ENCODE measurements at places on chromosomes 3 and 15. TPM values are rescaled to one million over a fixed set of nuclear protein-coding genes. Genes with fewer than 3 reads are reported as not detected.

DNA sequence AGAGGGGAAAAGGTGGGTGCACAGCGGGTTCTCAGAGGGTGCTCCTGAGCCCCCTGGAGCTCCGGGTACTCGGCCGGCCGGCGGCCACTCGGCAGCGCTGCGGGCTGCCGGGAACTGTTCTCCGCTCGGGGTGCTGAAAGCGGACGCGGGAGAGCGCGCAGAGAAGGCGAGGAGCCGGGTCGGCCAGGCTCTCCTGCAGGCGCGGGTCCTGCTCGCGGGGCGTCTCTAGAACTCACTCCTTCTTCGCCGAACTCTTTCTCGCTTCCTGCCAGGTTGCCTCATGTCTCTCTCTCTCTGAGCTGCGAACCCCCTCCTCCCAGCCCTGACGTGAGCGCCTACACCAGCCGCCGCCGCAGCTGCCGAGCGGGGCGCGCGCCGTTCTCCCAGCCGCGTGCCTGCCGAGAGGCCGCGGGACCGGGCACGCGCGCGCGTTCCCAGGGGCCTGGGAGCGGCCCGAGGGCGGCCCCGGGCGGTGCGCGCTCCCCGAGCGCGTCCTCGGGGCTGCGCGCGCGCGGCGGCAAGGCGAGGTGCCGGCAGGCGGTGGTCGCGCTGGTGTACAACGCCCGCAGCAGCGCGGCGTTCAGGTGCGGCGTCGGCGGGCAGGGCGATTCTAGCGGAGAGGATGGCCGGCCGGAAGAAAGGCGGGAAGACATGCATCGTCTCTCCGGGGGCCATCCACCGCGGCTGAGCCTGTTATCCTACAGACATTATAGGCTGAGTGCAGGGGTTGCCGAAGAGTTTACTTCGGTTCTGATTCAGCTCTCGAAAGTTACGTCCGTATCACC, at the start of gene PEX5L:
Gene PEX5L (minus strand): TSS at position 267 of the 785 bp plus-strand sequence. CDS start 338 bp downstream, outside the sequence.
- no peak for DNase-seq

GRCh38 chr3:123344175-123344906, 104.5 kb downstream of the ADCY5 start:
- no peak for DNase-seq

DNA sequence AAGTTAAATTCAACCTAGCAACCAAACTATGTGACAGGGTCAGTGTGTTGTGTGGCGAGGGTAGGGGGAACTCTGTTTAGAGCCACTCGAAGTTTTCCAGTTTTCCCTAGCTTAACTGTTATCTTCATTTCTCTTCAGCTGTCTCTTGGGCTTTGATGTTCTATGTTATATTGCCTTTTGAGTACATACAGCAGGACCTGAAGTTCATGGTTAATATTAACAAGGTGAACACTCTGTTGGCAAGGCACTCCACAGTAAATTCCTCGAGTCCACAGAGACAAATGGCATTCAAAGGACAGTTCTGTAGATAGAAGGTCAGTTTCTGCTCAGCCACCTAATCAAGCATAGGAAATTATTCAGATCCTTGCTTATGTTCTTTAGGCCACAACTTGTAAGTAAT, 147.9 kb upstream of the DPH6 start:
- DNase-seq, result no peak

DNA sequence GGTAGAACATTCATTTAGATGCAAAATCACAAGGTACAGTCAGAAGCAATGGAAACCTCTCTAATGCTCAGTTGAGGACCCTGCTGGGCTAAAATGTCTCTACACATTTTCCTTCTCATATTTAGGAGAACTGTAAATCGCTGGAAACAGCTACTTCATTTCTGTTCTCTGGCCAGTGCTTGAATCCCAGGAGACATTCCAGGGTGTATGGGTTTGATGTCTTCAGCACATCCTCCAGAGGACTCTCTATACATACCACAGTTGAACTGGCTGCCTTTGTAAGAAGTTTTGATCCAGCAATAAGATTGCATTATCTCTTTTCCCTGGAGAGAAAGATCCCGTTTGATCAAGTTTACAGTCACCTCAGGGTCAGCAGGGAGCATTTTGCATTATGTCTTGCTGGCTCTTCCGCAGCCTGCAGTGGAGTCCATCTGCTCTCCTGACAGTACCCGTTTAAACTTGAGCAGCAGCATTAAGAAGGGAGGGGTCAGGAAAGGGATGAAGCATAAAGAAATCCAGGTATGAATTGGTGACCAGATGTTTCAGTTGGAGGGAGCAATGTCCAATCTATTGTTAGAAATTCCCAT, 676.0 kb downstream of the EPHA3 start:
- DNase-seq, result no peak

DNA sequence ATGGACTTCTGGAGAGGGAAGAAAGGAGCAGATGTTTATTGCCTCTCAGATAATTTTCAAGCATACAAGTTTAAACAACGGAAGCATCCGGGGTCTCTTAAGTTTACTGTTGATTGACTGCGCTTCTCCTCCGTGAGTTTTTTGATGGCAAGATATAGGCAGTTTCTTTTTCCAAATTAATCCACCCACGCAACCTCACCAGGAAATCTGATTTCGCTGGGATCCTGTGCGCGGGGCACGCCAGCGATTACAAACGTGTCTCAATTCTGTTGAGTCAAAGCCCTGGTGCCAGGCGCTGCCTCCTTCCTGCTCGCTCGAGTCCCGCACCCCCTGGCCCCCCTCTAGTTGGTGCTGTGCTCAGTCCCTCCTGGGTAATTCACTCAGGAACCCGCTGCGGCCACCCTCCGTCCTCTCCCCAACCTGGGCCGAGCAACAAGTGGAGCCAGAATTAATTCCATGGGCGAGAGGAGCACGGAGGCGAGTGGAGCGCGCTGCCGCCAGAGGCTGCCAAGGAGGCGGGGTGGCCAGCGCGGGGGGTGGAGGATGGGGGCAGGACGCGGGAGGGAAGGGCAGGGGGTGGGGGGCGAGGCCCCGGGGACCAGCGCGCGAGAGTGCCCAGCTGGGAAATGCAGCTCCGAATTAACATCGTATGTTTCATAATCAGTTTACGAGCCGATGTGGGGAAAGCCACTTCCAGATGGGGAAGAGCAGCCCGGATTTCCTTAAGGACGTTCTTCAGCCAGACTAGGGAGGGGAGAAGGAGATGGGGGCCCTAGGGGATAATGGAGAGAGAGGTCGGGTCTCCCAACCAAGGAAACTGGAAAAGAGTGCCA, 6.0 kb downstream of the WNT5A start:
- no peak for DNase-seq

GRCh38 chr3:104908761-104909160, 457.9 kb upstream of the ALCAM start:
- no peak for DNase-seq

GRCh38 chr3:157204431-157204830, 44.5 kb upstream of the CCNL1 start:
- DNase-seq, result no peak

DNA sequence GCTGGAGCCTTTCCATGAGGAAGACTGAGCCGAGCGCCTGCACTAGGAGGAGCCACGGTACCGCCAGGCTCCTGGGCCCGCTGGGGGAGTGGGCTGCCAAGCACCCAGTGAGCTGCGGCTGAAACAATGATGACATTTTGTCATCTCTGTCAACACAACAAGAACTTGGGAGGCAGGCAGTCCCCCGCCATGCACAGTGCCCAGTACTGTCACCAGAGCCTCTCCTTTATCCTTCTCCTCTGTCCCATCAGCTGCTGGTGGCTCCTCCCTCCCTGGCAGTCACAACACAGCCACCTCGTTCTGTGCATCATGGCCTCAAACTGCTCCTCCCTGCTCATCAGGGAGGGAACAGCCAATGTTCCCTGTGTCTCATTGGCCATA, 34.0 kb upstream of the PCSK6 start:
- DNase-seq, result no peak

- DNase-seq, result no peak
Observed at GRCh38 chr15:67850994-67851571, 11.2 kb upstream of the RNU6-1 start.

GRCh38 chr3:85068911-85069310, 110.1 kb downstream of the CADM2 start:
- no peak for DNase-seq

DNA sequence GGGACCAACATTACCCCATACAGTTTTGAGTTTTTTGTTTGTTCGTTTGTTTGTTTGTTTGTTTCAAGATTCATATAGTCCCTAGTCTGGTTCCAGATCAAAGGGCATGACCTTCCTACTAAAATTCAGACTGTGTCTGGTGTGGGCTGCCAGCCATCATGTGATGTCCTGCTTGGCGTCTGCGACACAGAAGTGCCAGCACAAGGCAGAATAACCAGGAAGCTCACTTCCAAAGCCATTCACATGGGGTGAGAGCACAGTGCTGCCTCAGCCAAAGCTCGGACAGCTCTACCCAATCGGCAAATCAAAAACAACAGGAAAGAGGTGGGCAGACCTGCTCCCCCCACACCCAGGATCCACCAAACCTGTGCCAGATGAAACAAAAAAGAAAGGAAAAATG, 142.6 kb upstream of the THBS1 start:
- no peak for DNase-seq

GRCh38 chr15:82393671-82394070, 35.9 kb upstream of the GOLGA6L9 start:
- no peak for DNase-seq

- DNase-seq, result no peak
Observed at GRCh38 chr3:129608936-129609590, 2.6 kb upstream of the PLXND1 start.

- DNase-seq, result no peak
Observed at GRCh38 chr3:53846134-53846850, at the start of the genes CHDH and IL17RB. Gene CHDH, minus strand, starts transcription at chr3:53846419. Its CDS starts 22,411 bp downstream, at chr3:53824008. Gene IL17RB, plus strand, starts transcription at chr3:53846568. Its CDS starts 21 bp downstream, at chr3:53846589.

DNA sequence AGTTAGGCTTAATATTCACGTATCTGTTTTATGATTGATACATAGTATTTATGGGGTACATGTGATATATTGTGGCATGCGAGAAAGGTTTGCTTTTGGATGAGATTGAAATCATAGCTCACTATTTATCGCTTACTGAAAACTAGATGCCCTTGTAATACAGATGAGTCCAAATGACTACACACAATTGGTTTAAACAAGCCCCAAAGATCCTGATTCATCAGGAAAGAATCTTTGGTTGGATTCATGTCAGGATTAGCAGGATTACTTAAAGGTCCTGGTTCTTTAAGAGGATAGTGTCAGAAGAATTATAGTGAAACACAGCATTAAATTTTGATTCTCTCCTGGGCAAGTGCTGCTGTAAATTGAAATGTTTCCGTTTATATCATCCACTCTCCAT, 18.6 kb upstream of the AADAC start:
- no peak for DNase-seq

- no peak for DNase-seq
Observed at GRCh38 chr15:94263341-94264273, 32.2 kb downstream of the MCTP2 start.

GRCh38 chr15:85725019-85725418, 69.7 kb downstream of the KLHL25 start:
- no peak for DNase-seq

GRCh38 chr3:166195808-166196207, 358.6 kb upstream of the BCHE start:
- DNase-seq, result no peak

GRCh38 chr3:58861551-58861950, 188.3 kb downstream of the CFAP20DC start:
- no peak for DNase-seq

DNA sequence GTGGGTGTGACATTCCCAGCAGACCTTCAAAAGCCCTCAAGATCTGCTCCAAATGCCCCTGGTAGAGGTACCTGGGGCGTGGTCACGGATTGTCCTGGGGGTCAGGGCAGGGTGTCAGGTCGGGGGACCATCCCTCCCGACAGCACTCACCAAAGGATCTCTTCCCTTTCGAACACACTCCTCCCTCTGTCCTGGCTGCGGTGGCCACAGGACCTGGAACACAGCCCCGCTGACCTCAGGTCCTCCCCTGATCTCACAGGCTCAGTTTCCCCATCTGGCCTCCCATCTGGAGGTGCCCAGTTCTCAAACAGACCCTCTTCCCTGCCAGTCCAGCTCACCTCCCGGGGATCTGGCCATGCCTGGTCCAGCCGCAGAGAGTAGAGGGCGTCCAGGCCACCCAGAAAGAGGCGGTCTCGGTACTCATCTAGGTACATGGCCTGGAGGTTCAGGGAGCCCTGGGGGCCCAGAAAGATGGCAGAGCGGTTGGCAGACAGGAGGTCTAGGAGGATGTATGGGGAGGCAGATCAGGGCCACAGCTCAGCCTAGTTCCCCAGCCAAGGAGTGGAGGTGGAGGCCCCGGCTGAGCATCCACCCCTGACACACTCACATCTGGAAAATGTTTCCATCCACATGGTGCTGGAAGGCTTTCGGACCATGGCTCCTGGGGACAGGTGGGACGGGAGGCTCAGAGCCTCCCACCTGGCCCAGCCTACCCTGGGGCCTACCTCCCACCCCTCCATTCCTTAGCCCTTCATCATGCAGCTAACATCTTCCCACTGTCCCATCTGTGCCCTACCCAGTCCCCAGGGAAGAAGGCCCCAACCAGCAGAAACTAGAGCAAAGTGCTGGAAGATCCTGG, 2.3 kb downstream of the SEMA3G start:
- no peak for DNase-seq

DNA sequence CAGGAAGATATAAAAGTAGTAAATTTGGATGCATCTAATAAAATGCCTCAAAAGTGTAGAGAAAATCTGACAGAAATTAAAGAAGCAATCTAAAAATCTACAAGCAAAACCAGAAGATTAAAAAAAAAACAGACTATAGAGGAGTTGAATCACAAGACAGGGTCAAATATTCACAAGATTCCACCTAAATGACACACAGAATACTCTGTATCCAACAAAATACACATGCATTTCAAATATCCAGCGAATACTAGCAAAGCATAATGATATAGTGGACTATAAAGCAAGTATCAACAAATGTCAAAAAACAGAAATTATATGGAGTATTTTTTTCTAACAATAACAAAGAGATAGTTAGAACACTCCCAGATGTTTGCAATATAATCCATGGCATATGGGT, 20.5 kb upstream of the ACTC1 start:
- no peak for DNase-seq

Gene ITPKA
- not detected for total RNA-seq

Gene LRRC34
- 0.96 TPM for total RNA-seq

Gene NFKBIZ
- 720 TPM for total RNA-seq

Gene SAXO2
- 2.1 TPM for total RNA-seq

Gene LSMEM2
- total RNA-seq, result not detected

Gene PP2D1
- total RNA-seq, result not detected

Gene ISLR2
- total RNA-seq, result 0.06 TPM

Gene GABRB3
- total RNA-seq, result not detected

Gene ECE2
- total RNA-seq, result not detected

Gene ADIPOQ
- total RNA-seq, result not detected

Gene ACVR2B
- 6.9 TPM for total RNA-seq

Gene C3orf85
- not detected for total RNA-seq

Gene CDHR4
- not detected for total RNA-seq

Gene SNX22
- 1.4 TPM for total RNA-seq

All from T-cell (primary cell).